ENCODE measurements at places on chromosomes 12 and 14.
A peak's percentile ranks its signal among the peaks of the same experiment; 100 is the strongest.

GRCh38 chr14:28308734-28309133 lies 457.9 kb upstream of the FOXG1 start:
- no peak for DNase-seq

DNA sequence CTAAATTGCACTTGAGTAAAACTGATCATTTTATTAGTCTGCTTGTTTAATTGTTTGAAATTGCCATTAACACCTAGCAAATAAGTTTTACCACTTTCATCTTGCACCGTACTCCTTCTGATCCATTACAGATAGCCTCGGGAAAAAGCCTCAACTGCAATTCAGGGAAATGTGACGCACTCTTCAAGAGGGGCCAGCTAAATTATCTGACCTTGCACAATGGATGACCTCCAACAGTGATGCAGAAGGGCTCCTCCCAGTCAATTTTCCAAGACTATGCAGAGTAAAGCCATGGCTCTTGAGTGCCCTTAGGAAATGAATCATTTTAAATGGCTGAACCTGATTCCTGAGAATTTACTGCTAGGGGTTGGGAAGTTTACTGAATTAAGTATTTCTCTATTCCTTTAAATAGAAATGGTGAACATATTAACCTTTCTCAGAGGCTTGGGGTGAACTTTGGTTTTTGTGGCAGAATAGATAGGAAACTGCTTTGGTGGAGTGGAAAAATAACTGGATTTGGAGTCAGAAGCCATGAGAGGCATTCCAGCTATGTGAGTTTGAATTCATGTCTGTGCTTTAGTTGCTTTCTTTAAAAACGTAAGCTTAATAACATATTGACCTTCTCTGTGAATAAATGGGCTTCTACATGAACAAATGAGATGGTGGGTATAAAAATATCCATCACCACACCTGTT lies 64.8 kb upstream of the OVCH1 start:
- DNase-seq: no peak

- no peak for DNase-seq
These were observed 141.4 kb downstream of the EGLN3 start for GRCh38 chr14:33809396-33809981.

DNA sequence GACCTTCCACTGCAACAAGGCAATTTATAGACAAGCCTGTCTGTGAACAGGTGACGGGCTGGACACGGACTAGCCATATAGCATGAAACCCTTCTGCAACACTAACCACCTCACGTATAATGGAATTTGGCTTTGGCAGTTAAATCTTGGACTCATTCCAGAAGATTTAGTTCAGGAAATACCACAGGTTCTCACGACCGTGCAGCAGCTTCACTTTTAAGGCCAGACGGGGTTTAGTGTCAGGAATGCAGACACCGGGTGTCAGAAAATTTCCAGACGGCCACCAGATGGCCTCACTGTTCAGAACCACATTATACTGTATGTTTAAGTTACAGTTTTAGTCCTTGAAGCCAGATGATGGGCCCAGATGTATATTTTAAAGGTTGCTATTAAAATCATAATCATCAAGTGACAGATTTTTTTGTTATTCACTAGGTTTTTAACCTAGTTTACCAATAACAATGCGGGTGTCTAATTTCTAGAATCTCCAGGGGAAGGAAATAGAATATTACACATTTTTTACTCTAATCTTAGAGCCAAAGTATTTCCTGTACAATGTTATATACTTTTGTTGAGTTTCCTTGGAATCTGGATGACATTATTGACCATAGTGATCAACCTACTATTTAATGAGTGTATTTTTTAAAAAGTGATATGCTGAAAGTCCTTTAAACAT lies 90.5 kb upstream of the TMPO start:
- DNase-seq: peak; percentile 65

DNA sequence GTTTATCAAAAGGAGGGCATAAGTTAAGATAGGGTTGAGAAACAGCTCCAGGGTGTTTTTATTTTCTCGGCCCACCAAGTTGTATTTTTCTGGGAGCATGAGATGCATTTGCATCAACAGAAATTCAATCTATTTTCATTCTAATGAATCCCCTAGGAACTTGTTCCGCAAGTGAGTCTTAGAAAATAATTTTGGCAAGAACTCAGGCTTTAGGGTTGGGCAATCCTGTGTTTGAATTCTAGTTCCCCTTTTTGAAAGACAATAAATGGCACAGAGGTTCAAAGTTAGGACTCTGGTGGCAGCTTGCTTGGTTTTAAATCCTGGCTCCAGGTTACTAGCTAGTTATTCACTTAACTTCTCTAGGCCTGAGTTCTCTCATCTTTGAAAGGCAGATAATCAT lies 23.7 kb downstream of the SLC5A8 start:
- no peak for DNase-seq

- DNase-seq: no peak
These were observed 125.2 kb downstream of the GCH1 start for GRCh38 chr14:54777395-54777794.

DNA sequence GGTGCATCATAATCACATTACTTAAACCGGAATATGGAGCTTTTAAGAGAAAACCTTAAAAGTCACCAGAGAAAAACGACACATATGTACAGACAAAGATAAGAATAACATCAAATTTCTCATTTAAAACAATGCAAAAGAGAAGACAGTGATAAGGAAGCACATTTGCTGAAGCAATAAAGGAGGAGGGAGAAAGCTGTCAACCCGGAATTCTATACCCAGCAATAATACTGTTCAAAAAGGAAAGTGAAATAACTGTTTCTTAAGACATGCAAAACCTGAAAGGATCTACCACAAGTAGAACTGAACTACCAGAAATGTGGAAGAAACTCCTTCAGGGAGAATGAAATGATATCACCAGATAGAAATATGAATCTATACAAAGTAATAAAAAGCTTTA lies 15.4 kb downstream of the SLC6A13 start:
- no peak for DNase-seq

DNA sequence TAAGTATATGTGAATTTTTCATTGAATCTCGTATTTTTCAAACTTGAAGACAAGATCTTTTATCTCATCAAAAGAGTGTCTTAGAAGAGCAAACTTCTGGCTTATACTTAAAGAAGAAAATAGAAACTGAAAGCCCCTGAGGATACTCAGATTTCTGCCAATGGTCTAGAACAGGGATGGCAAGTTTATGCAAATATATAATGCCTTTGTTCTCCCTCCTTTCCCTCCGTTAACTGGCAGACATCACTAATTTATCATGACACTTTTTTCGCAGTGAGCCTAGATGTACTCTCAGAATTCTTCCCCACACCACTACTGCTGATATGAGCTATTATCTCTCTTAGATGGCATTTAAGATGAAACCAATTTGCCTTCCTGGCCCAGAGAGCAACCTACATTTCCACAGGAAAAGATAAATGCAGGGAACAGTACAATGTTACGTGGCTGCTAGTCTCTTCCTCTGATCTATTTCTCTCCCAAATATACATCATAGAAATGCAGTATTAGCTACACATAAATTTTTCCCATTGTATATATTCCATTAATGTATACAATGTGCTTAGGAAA lies 40.0 kb upstream of the DAAM1 start:
- no peak for DNase-seq

GRCh38 chr14:55026441-55026792 lies 482 bp downstream of the WDHD1 start:
- no peak for DNase-seq

DNA sequence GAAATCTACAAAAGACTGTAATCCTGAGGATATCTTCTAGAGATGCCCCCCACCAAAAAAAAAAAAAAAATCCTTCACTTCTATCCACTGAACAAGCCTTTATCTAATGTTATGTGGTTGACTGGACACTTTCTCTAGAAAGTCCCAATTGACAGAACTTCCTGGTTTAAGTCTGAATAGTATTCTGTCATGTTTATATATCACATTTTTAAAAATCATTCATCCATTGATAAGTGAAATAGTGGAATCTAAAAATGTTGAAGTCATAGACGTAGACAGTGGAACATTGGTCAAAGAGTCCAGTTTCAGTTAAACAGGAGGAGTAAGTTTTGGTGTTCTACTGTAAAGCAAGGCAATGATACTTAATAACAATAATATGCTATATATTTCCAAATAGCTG lies 297.0 kb downstream of the SSPN start:
- DNase-seq: no peak

DNA sequence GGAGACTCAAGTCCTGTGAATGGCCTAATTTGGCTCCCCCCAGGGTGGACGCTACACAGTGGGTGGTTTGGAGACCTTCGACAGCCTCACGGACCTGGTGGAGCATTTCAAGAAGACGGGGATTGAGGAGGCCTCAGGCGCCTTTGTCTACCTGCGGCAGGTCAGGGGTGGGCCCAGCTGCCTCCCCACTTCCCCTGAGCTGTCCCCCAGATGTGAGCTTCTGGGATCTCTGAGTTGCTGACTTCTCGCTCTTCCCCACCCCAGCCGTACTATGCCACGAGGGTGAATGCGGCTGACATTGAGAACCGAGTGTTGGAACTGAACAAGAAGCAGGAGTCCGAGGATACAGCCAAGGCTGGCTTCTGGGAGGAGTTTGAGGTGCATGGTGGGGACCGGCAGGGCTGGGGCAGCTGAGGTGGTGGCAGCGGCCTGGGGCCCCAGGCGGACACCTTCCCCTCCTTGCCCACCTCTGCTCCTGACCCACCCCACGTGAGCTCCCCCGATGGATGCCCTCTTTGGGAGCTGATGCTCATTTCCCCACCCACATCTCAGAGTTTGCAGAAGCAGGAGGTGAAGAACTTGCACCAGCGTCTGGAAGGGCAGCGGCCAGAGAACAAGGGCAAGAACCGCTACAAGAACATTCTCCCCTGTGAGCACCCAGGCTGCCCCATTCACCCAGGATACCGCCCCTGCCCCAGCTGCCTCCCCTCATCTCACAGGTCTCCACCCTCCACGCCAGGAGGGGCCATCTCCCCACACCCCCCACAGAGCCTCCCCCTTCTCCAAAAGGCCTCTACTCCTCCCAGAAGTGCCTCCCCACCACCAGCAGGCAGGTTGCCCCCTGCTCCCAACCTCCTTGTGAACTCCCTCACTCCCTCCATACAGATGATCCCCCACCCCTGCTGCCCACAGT lies 4.2 kb downstream of the PTPN6 start:
- DNase-seq: no peak

- no peak for DNase-seq
These were observed 6.5 kb downstream of the CCDC60 start for GRCh38 chr12:119341020-119341419.

DNA sequence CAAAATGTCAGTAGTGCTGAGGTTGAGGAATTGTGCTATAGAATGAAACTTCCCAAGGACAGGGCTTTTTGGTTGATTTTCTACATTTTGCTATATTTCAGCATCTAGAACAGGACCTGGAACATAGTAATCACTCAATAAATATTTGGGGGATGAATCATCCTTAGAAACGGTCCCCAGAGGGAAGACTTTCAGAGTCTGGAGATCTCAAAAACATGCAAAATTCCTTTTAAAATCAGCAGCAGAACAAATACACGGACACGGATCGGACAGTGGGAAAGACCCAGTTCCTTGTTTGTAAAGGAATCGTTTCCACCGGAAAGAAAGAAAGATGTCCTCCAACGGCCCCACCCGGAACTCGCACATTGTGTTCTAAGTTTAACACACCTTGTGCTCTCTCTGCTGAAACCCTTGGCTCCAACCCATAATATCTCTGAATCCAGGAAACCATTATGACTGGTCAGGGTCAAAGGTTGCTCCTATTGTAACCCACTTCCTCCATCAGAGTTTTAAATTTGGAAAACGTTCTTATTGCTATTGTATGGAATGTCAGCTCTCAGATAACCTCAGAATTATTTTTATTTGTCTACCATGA lies 617.2 kb downstream of the MED13L start:
- peak; percentile 18 for DNase-seq

DNA sequence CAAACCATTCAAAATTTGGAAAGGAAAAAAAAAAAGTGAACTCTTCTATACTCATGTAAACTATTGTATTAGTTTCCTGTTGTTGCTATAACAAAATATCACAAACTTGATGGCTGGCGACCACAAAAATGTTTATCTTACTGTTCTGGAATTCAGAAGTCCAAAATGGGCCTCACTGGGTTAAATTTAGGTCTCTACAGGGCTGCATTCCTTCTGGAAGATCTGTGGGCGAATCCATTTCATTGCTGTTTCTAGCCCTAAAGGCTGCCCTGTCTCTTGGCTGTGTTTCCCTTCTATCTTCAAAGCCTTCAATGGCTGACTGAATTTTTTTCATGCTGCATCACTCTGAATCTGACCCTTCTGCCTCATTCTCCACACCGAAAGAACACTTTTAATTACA lies 105.1 kb upstream of the NAV3 start:
- no peak for DNase-seq

DNA sequence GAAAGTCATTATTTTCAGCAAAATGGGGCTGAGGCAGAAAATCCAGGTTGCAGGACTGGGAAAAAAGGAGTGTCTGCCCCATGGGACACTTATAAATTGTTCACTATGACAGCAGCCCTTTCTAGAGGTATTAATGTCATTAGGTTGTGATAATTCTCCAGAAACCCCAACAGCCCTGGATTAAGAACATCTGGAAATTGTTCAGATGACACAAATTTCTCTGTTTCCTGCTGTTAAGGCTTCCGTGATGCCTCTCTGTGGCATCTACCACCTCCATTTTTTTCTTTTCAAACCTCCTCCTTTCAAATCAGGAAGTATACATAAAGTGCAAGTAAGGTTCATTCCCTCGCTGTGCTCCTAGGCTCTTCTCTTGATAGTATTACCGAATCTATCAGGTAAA lies 25.6 kb downstream of the EGLN3 start:
- DNase-seq: no peak

DNA sequence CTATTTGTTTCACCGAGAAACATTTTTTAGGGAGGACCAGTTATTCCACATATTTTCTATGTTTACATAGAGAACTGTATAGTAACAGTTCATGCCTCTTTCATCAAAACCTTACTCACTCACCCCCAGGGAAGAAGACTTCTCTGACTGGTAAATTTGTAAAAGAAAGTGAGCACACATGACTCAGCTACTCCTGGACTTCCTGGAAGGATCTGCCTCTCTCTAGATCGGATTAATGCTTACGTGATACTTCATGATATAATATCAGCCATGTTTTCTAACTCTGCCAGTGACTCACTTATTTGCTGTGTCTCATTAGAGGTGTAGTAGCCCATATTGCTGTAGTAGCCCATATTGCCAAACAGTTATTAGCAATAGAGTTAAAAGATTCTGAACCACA lies 494.3 kb upstream of the ATXN7L3B start:
- DNase-seq: peak; percentile 33

GRCh38 chr14:68208218-68208617 lies 388.6 kb downstream of the RAD51B start:
- no peak for DNase-seq

- DNase-seq: no peak
These were observed 282.3 kb downstream of the CACNA1C start for GRCh38 chr12:2335109-2335508.

GRCh38 chr14:92692822-92693226 lies 55.6 kb downstream of the LGMN start:
- DNase-seq: no peak

DNA sequence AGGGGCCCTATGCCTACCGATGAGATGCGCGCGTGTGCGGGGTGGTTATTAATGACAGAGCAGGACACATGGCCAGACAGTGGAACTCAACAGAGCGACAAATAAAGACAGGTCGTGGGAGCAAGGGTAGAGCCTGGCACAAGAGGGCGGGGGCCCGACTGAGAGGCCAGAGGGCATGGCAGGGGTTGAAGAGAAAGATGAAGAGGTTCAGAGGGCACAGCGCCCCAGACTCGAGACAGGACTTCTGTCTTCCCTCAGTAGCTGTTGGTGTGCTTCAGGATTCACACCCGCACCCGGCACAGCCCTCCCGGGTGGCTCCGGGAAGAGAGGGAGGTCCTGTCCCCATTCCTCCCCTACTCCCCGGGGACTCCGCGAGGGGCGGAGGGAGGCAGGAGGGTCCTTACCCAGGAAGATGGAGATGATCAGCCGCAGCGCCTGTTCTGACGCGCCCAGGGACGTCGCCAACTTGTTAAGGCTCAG lies 366 bp downstream of the LPCAT3 start:
- no peak for DNase-seq
